Stimulated activated CD4-positive, alpha-beta T cell treated with anti-CD3 and anti-CD28 coated beads, TNF-alpha, amount 100 ng/mL, for 24 hours (primary cell): ENCODE measurements at places on chromosomes 12 and 14.

DNA sequence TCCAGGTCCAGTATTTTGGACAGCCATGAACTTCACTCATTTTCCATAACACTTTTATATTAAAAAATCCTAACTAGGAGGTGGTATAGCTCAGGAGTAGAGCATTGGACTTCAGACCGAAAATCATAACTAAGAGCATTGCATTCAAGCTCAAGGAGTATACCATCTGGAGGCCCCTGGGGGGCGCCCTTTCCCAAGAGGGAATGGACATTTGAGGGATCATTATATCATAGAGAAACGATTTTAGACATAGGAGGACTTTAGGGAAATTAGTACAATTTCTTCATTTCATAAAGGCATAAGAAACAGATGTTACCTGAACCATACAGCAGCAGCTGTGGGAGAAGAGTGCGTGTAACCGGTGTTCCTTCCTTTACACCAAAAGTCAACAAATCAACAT is 5.2 kb upstream of the ATG14 start:
- no peak for DNase-seq

DNA sequence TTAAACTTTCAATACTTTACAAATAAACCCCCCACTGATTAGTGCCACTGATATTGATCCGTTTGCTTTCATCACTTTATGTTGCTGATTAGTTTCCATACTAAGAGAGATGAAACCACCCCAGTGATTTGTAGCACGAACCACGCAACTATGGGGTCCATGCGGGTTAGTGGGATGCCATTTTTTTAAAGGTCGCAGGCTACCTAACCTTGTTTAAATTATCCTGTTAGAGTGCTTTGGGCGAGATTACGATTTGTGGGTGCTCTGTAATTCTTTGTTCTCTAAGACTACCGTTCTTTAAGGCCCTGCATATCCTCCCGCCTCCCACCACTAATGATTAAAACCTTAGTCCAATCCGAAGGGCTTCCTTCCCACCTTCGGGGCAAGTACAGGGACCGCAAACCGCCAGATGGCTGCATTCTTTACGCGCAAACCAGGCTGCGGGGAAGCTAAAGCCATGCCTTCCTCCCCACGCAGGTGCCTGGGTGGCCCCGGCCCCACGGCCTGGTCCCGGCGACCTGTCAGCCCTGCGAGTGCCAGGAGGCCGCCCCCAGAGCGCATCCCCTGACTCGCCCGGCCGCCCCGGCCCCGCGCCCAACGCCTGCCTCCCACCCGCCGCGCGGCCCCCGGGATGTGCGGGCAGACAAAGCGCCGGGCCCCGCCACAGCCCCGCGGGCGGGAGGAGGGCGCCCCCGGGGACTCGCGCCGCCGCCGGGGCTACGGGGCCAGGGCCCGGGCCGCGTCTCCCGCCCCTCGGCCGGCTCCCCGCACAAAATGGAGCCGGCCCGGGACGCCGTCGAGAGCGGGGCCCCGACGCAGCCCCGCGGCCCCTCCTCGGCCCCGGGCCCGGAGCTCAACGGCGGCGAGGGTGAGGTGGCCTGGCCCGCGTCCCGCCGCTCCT is 759 bp downstream of the NFYB start:
- peak; percentile 39 for DNase-seq

DNA sequence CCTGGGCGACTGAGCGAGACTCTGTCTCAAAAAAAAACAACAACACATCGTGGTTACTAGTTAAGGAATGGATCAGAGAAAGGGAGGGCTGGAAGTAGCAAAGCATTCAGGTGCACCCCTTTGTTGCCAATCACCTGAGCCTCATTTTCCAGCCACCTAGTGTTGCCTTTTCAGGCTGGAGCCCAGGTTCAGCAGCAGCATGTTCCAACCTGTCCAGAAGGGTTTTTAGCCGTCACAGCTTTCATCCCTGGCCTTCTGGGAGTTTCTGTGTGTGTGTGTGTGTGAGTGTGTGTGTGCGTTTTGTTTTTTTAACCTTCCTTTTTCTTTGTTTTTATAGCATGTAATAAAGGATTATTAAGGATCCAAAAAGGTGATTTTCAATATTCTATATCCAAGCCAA is 121.1 kb upstream of the ATF1 start:
- DNase-seq: no peak

DNA sequence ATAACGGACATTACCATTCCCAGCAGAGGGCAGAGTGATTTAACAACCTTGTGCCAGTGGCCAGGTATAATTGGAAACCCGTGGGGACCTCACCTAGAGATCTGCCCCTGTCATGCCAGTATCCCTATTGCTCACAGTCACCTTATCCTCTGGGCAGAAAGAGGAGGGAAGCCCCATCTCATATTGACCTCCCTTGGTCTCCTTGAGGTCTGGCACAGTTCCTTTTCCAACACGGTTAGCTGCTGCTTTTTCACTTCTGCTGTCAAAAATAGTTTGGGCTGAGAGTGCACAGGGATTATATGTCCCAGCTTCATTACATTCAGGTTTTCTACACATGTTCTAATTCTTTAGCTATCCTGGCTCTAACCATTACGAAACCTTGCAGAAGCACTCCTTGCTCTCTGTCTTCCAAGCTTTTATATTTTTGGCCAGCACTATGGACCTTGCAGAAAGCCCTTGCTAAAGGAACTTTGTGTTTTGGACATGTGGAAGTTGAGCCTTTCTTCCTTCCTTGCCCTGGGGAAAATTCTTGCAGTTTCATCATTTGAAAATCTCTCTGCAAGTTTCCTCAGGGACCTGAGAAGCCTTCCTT is 111.7 kb upstream of the MIS18BP1 start:
- no peak for DNase-seq

DNA sequence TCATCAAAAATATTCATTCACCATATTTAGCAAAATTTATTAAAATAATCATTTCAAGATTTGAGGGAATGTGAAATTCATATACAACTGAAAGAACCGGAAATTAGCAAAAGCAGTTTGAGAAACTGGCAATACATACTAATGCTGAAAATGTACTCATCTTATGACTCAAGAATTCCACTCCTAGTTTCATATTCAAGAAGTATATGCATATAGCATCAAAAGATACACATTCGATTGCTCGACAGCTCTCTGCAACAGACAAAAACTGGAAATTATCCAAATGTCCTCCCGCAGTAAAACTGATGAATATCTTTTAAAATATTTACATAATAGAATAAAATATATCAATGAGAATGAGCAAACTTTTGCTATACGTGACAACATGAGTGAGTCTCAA is 189.2 kb upstream of the MGAT4C start:
- DNase-seq: no peak

GRCh38 chr12:82425241-82425640 is 66.9 kb downstream of the METTL25 start:
- no peak for DNase-seq

GRCh38 chr14:89247457-89248122 is 169.4 kb downstream of the FOXN3 start:
- DNase-seq: no peak

- no peak for DNase-seq
Observed at GRCh38 chr12:98686603-98687002, 41.5 kb downstream of the APAF1 start.

DNA sequence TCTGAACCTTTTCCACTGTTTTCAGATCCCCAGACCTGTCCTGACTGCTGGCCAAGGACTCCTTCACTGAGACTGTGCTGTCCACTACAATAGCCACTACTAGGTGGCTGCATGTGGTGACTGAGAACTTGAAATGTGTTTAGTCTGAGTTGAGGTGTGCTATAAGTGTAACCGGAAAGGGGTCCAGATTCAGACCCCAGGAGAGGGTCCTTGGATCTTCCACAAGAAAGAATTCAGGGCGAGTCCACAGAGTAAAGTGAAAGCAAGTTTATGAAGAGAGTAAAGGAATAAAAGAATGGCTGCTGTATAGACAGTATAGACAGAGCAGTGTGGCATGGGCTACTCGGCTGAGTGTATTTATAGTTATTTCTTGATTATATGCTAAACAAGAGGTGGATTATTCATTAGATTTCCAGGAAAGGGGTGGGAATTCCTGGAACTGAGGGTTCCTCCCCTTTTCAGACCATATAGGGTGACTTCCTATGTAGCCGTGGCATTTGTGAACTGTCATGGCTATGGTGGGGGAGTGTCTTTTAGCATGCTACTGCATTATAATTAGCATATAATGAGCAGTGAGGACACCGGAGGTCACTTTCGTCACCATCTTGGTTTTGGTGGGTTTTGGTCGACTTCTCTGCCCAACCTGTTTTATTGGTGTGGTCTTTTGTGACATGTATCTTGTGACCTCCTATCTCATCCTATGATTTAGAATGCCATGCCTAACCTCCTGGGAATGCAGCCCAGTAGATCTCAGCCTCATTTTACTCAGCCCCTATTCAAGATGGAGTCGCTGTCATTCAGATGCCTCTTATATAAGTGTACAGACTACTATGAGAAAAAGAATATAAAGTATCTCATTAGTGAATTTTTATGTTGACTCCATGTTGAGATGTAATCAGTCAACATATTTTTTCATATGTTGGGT is 70.0 kb upstream of the SRSF5 start:
- DNase-seq: no peak

DNA sequence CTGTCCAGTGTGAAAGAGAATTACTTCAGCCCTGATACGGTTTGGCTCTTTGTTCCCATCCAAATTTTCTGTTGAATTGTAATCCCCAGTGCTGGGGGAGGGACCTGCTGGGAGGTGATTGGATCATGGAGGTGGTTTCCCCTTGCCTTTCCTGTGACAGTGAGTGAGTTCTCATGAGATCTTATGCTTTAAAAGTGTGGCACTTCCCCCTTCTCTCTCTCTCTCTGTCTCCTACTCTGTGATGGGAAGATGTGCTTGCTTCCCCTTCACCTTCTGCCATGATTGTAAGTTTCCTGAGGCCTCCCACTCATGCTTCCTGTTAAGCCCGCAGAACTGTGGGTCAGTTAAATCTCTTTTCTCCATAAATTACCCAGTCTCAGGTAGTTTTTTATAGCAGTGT is 5.5 kb upstream of the SLC15A5 start:
- no peak for DNase-seq

- DNase-seq: no peak
Observed at GRCh38 chr12:15453613-15454012, 131.3 kb downstream of the PTPRO start.

DNA sequence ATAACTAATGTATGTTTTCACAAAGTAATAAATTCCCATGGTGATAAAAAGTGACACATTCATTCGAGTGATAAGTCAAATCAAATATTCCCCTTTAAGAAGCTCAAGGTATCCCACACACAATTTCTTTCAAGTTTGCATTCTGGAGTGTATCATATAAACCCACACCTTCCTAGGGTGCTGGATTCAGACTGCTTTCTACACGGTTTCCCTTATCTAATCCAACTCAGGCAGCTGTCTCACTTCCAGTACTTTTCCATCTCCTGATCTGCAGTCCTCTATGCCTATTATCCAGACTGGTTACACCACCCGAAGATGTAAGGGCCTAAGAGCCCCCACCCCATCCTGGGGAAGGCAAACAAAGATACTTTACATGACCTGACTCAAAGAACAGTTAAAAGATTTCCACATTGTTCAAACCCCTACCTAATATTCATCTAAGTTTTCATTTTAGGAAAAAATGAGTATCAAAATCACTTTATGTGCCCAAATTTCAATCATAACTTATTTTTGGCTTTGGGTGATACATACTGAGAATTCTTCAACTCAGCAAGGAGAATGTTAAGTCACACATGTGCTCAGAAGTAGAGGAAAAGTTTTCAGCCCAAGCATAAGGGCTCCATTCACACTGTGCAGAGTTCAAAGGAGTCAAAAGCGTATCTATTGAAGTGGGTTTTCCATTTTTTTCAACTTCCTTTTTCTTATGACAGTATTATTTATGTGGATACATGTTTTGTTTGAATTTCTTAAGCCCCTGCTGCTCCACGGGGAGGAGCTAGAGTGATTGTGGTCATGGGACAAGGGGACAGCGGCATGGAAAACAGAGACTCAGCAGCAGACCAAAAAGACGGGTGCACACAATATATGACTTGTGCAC is 41.8 kb downstream of the CORO1C start:
- no peak for DNase-seq

DNA sequence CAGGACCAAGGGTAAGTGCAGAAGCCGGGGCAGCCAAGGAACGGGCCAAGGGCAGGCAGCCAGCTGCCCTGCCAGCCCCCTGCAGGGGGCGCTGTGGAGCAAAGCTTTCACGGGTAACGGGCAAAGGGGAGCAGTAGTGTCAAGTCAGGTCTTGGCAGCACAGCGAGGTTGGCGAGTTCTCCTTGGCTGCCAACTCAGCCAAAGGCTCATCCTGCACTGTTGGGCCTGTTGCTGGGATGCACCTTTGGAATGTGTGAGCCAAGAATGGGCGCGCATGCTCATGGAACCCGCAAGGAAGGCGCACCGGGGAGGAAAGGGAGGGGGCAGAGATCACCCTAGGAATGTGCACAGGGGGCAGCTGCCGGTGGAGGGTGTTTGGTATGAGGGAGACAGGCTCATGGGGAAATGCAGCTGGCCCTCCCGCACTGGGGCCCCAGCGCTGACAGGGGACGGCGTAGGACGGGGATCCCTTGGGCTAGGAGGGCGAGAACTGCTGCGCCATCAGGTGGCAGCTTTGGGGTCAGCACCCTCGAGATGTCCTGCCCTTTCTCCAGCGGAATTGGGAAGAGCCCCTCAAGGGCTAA is 138.0 kb downstream of the ASCL4 start:
- DNase-seq: peak; percentile 17

GRCh38 chr12:2047752-2048151 is 5.0 kb upstream of the CACNA1C start:
- no peak for DNase-seq

DNA sequence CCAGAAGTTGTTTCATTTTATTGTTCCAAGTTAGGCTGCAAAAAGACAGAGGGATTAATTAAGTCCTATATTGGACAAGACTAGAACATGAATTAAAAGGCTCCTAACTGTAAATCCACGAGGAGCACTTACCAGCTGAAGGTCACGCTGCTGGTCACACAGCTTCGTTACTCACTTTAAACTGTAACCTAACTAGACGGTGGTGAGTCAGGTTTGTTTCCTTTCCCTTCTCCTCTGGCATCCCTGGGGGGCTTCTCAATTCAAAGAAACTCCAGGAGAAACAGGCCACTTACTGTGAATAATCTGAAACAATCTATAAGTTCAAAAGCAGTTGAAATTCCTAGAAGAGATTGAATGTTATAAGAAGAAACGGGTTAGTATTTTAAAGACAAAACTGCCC is 331.4 kb downstream of the BCAT1 start:
- DNase-seq: no peak

GRCh38 chr12:63964301-63964700 is 119.8 kb downstream of the SRGAP1 start:
- DNase-seq: no peak

DNA sequence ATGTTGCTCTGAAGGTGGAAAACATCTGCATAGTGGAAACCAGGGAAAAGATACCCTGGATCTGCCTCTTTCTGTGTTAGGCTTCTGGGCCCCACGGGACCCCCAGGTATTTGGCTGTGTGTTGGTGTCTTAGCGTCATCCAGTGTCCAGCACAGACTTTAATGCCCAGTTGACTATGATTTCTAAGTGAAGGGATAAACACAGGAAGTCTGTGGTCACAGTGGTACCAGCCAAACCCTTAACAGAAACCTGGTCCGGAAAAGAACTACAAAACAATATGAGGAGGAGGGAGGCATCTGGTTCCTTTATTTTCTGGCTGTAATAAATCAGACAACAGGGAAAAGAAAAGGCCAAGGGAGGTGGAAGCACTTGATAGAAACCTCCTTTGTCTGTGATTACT is 56.4 kb downstream of the CMKLR1 start:
- DNase-seq: no peak
